Glutamatergic neuron (in vitro differentiated cells): ENCODE measurements at places on chromosomes 16 and 17. TPM values are rescaled to one million over a fixed set of nuclear protein-coding genes. Genes with fewer than 3 reads are reported as not detected.

DNA sequence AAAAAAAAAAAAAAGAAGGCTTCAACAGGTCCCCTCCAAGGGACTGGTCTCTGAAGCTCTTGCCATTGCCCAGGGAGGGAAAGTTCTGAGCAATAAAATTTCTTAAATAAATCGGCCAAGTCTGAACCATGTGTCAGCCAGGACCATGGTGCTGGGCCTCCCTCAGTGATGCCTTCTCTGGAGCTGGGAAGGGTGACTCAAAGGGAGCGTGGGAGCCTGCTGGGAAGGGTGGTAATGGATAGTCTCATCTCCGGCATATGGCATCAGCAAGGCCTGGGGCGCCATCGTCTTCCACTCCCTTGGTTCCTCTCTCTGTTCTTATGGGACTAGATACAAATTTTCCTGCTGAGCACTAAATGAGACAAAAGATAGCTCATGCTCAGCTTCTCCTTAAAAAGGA is 2.3 kb downstream of the VKORC1 start:
- DNase-seq: no peak

The MT1G gene
- total RNA-seq: not detected

- no peak for DNase-seq
Measured at GRCh38 chr16:15741207-15741871, 91.3 kb downstream of the NDE1 start.

GRCh38 chr17:58376472-58377000 is 24.5 kb upstream of the SUPT4H1 start:
- DNase-seq: no peak

The CES1 gene
- not detected for total RNA-seq
